ENCODE measurements at places on chromosomes 5 and 9.

DNA sequence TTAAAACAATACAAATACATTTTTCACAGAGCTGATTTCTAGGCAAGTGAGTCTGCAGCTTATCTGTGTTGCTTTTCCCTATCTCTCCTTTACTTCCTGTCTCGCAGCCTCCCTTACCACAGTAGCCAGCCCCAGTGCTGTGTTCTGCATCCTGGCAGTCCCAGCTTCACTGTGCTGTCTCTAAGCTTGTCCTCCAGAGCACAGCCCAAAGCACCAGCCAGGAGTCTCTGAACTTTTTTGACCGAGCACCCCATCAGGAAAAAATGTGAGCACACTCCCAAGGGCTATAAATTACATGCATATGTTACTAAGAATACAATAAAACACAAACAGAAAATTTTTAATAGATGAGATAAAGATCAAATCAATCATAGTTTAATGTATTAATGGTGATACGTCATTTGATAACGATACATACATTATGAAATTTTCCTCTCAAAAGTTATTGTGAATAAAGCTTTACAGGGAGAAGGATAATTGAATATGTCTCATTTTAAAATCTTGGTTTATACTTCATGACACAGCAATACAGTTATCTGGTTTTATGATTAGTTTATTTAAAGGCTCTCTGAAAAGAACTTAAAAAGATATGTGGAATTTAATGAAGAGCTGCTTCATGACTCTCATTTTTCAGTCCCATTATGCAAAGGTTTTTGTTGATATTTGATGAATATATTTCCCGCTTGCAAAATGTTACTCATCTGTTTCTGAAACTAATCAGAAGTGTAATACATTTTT lies 7.3 kb upstream of the RHOBTB3 start:
- DNase-seq, result no peak

- DNase-seq, result no peak
Measured at GRCh38 chr5:172043865-172044264, 37.4 kb upstream of the FBXW11 start.

GRCh38 chr5:15549961-15550360 lies 50.0 kb downstream of the FBXL7 start:
- no peak for DNase-seq

DNA sequence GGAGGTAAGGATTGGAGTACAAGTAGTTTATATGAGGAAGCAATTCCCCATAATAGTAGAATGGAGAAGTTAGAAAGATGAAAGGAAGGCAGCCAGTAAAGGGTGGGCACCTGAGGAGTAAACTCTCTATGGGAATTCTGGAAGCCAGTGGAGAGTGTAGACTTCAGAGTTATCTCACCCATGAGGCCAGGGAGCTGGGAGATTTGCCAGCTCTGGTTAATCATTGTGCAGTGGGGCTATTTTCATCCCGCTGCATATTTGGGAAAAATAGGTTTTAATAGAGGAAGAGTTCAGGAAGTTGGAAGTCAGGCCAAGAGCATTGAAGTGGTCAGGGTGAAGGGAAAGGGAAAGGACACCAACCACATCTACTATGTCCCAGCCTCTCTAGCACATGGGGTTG lies 242.3 kb upstream of the BRINP1 start:
- no peak for DNase-seq

DNA sequence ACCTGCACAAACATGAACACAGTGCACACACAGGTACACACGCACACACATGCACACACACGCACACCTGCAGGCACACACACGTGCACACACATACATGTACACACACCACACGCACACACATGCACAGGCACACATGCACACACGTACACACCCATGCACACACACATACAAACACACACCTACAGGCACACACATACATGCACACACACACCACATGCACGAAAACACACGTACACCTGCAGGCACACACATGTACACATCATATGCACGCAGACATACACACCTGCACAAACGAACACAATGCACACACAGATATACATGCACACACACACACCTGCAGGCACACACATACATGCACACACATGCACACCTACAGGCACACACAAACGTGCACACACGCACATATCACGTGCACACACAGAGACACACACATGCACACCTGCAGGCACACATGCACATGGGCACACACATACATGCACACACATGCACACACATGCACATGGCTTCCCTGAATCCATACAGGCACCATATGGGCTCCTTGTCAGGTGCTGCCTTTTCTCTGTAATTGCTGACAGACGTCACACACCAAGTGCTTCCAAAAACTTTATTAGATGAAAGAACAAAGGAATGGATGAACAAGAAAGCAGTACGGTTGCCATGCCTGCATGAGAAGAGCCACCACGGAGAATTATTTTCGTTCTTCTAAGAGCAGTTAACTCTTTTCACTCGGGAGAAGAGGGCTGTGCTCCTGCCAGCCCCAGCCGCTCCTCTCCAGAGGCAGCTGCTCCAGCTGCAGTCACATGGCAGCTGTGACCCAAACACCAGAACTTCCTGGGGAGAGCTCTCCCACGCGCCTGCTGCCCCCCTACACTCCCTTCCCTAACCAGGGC lies 57.2 kb downstream of the EXD3 start:
- DNase-seq, result no peak

GRCh38 chr9:80874276-80874675 lies 815.1 kb downstream of the TLE1 start:
- DNase-seq, result no peak

DNA sequence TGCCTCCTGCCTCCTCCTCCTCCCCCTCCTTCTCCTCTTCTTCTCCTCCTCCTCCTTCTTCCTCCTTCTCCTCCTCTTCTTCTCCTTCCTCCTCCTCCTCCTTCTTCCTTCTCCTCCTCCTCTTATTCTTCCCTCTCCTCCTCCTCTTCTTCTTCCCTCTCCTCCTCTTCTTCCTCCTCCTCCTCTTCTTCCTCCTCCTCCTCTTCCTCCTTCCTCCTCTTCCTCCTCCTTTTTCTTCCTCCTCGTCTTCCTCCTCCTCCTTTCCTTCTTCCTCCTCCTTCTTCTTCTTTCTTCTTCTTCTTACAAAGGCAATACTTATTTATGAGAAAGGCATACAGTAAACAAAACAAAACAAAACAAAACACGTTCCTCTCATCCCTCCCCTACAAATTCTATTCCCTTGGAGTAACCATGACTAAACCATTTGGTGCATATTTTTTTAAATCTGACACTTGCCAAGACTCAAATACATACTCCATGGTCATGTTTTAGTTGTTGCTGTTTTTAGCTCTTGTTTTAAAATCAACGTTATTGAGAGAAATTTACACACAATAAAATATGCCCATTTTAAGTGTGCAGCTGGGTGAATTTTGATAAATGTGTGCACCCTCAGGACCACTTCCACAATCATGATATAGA lies 135.6 kb downstream of the FOXD1 start:
- DNase-seq, result no peak

Data from hematopoietic multipotent progenitor cell treated with erythropoietin and hydrocortisone succinate and interleukin-3 and kit ligand, for 15 days (in vitro differentiated cells).